CD4-positive, CD25-positive, alpha-beta regulatory T cell (primary cell): ENCODE measurements at places on chromosomes 1 and 21.
A peak's percentile ranks its signal among the peaks of the same experiment; 100 is the strongest.

DNA sequence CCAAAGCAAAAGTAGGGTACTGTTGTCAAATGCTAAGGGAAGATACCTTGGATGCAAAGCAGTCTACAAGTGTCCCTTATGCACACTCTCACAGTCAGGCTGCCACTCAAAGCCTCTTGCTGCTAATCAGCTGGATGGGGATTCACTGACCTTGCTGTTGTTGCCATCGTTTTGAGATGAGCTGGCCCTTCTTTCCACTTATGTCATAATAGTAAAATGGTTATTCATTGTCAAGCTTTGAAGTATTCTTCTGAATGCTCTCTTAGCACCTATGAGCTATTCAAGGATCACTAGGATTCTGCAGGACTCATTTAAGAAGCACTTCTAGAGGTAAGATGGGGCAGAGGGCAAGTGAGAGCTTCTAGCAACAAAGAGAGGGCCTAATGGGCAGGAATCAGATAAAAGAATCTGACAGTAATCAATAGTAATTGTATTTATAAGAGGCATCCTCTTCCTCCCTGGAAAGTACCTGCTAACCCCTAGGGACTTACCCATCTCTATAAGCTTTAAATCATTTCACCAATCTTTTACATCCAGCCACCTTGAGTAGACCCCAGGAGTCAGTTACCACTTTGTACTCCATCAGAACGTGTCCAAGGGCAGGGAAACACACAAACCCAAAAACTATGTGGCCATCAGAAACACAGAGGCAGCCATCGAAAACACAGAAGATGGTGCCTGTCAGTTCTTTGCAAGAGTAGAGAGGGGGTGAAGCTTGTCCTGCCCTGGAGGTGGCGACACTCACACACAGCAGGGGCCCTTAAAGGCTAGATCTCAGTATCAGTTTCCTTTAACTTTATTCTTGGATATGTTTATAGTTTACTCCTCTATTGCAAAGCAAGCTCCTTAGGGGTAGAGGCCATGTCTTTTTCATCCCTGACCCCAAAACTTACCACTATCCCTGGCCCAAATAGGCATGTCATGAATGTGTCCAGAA is 103.7 kb upstream of the NFIA start:
- DNase-seq: peak; percentile 24

GRCh38 chr21:37916310-37917051 is at the start of gene KCNJ6:
TSS of gene KCNJ6 (minus strand) at chr21:37916457. CDS start at chr21:37840682, 75,775 bp downstream.
- DNase-seq: no peak

GRCh38 chr1:203627851-203628200 is 1.2 kb downstream of the ATP2B4 start:
- DNase-seq: no peak

DNA sequence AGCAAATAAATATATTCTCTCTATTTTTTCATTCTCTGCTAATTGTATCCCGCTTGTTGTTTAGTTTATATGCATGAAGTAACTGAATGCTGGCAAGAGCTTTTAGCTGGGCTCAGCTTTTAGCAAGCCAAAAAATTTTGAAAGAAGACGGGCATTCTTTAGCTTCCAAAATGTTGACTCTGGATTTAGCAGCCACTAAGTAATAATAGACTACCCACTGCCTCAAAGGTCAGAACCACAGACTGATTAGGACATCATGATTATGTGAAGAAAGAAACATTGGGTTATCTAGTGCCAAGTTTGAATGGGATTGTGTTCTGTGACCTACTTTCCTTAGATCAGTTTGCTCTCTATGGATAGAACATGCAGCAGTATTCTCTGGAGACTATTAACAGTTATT is 80.3 kb upstream of the DPH5 start:
- DNase-seq: no peak

DNA sequence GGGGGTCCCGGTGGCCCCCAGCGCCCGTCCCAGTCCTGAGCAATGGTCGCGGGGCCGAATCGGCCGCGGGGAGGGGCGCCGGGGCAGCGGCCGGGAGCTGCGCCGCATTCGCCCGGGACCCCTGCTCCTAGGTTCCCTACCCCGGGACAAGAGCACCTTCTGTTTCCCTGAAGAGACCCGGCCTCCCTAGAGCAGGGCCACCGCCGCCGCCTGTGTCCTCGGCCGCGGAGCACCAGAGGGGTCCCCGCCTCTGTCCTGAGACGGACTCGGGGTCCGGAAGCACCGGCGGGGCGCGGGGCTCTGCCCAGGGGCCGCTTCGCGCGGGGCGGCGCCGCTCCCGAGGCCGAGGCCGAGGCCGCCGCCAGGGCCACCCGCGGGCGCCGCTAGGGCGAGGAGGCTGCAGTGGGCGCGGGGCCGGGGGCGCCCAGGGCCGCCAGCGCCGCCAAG is 157.9 kb downstream of the CASZ1 start:
- DNase-seq: no peak

DNA sequence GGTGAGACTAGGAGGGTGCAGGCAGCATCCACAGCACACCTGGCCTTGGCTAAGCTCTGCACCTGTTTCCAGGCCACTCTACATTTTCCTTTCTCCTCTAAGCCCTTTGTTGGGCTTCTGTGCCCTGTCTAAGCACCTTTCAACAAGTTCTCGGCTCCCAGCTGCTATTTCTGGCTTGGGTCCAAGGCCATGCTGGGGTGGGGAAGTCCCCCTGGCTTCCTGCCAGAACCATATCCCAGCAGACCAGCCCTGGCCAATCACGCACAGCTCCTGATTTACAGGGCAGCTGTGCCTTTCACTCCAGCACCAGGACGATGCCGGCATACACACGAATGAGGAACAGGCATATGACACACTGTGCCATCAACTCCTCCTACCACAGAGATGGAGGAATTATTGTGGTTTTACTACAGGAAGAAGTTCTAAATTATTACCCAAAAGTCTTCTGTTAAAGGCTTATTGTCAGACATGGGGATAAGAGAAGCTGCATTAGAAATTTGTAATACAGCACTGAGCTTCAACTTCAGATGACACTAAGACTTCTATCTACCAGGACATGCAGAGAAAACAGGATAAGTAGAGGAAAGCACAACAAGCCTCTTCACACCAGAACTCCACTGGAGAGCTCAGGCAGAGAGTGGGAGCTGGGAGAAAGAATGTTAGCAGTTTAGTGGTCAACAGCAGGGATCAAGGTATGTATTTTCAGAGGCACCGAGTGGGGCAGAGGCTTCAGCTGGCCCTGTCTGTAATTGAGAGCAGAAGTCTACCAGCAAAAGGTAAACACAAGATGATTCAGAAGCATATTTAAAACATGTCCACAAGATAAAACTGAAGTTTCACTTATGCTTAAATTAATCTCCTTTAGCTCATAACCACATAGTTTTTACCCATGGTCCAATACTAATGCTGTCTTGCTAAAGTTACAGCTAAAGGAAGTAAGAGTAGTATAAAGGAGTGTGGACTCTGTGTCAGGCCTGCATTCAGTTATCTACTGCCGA is 37.4 kb downstream of the TRIT1 start:
- DNase-seq: peak; percentile 69

DNA sequence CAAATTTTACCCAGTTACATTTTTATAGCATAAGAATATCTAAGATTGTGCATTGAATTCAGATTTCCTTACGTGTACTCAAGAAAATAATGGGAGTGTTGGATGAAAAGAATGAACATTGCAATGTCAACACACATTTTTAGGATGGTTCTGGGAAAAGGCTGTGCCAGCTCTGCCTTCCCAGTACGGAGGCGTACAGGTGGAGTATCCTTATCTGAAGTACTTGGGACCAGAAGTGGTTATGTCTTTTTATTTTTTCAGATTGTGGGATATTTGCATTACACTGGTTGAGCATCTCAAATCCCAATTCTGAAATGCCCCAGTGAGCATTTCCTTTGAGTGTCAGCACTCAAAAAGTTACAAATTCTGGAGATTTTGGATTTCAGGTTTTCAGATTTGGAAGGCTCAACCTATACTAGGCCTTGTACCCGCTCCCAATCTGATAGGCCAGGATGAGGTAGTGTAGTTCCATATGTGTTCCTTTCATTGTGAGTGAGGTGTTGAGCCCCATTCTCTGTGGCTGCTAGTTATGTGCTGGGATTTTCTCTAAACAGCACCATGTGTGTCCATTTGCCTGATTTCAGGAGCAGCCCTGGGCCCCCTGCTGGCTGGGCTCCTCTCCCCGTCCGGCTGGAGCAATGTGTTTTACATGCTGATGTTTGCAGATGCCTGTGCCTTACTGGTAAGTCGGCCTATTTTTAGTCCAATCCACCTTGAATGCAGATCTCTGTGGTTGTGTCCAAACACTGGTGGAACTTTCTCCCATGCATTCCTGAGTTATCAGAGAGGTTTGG is 60.8 kb downstream of the SLC37A1 start:
- DNase-seq: no peak

DNA sequence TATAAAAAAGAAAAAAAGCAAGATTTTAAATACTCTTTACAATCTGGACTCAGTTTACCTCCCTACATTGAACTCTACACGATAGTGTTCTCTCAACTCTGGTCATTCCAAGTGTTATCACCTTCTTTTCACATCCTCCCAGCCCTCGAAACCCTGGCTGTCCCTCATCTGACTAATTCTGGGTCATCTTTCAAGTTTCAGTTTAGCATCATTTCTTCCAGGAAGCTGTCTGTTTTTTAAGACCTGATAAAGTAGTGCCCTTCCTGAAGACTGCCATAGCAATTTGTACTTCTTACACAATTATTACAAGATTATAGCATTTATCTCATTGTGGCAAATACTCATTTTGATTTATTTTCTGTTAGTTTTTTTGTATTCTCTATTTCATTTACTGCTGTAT is 1.2 kb downstream of the ALG14 start:
- DNase-seq: peak; percentile 18

- no peak for DNase-seq
Measured at GRCh38 chr1:246638941-246639655, 72.8 kb downstream of the CNST start.

DNA sequence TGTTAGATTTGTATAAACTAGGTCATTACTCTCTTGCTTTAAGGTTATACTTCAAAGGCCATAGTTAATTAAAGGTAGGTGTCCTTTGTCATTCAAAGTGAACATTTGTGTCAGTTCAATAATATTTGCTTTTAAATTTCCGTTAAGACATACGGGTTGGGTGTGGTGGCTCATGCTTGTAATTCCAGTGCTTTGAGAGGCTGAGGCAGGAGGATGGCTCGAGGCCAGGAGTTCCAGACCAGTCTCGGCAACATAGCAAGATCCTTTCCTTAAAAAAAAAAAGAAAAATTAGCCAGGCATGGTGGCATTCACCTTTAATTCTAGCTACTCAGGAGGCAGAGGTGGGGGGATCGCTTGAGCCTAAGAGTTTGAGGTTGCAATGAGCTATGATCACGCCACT is 80.4 kb downstream of the KIF26B start:
- DNase-seq: no peak

DNA sequence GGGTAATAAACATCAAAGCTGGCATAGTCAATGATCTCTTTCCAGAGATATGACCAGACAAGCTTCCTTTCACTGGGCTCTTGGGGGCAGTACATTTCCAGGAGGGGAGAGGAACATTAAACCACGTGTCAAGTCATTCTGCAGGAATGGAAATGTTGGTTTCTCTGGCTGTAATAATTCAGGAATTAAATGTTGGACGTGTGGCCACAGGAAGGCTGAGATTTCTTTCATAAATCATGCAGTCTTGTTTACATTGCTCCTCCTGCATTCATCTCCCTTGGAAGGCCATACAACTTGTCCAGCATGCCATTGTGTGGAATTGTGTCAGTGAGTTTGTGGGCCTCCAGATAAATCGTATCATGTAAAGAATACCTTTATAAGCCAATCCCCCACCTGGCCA is 259.2 kb downstream of the ADGRL2 start:
- DNase-seq: no peak

GRCh38 chr1:241411776-241412338 is 54.9 kb upstream of the RGS7 start:
- DNase-seq: no peak

GRCh38 chr1:16248007-16248436 is 11.0 kb upstream of the CPLANE2 start:
- no peak for DNase-seq

DNA sequence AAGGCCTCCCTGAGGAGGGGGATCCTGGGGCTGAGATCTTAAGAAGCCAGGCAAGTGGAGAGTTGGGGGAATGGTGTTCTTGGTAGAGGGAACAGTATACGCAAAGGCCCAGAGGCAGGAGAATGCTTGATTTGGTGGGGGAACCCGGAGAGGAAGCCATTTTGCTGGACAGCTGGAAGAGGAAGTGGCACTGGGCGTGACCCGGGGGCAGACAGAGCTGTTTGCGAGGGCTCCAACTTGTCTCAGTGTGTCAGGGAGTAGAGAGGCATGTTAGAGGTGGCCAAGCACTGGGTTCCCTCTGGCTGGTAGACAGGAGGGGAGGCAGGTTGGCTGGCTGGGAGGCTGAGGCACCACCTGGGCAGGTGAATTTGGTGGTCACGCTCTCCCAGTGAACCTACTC is 96.3 kb upstream of the ACTL8 start:
- DNase-seq: no peak

GRCh38 chr21:17250778-17251241 is 262.0 kb upstream of the CXADR start:
- DNase-seq: no peak

DNA sequence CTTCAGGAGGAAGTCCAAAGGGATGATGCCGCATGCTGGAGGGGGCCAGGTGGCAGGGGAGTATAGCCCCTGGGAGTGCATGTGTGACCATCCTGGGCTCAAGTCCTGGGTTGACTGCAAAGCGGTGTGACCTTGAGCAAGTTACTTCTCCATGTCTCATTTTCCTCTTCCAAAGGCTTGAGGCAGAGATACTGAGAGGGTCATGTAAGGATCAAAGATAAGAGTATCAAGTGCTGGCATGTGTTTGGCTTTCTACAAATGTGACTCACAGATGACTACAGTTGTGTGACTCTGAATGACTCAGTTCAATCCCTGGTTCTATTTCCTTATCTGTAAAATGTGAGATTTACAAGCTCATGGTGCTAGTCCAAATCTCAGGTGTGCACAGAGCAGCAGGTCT is 26.1 kb downstream of the PROK1 start:
- no peak for DNase-seq

GRCh38 chr1:94314222-94314858 is 77.0 kb upstream of the ARHGAP29 start:
- DNase-seq: no peak

DNA sequence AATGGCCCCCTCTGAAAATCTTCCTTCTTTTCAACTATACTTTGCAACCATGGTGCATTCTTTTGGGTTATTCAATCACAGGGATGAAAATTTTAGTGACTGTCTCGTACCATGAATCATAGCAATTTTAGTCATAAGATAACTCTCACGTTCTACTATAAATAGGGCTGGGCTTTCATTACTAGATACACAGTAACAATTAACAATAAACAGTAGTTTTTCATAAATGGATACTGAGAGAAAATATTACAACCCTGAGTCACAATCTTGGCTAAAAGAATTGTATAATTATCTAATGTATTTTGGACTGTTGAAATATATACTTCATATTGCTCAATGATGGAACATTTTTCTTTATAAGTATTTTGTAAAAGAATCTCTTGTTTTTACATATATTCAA is 96.1 kb downstream of the TEX35 start:
- no peak for DNase-seq

GRCh38 chr1:210292231-210292871 is 36.4 kb upstream of the HHAT start:
- no peak for DNase-seq

- no peak for DNase-seq
Measured at GRCh38 chr21:35274090-35274489, 225.0 kb upstream of the RUNX1 start.

- no peak for DNase-seq
Measured at GRCh38 chr1:84919461-84919970, 26.5 kb upstream of the LPAR3 start.

- no peak for DNase-seq
Measured at GRCh38 chr1:30957560-30958222, 49.1 kb upstream of the SDC3 start.
